ENCODE measurements at places on chromosomes 2 and 18.
A peak's percentile ranks its signal among the peaks of the same experiment; 100 is the strongest.

- H3K27ac ChIP-seq: no peak overlapping the region
- peaks cover 3% of the 10 kb centered on the region for H3K27me3 ChIP-seq
- no peak for DNase-seq
- no peak overlapping the region for H3K4me3 ChIP-seq
- H3K4me1 ChIP-seq: no peaks in the 10 kb centered on the region
Observed at GRCh38 chr18:8242151-8242696, 367.0 kb upstream of the RAB12 start.

DNA sequence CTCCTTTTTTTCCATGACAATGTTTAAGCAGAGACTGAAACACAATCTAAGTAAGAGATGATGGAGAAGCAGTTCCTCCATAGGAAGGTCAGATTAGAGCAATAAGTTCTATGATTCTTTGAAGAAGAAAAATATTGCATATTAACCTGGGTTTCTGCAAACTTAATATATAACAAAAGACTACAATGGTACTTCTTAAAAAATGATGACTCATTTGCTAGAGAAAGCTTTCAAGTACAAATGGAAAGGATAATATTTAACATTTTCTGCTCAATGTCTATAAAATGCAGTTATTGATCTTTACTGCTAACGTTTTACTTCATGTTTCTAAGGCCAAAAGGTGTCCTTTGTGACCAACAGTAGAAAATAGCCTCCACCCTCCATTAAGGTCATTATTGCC, 158.6 kb downstream of the DOCK10 start:
- H3K36me3 ChIP-seq: peaks cover 81% of the 10 kb centered on the region
- no peaks in the 10 kb centered on the region for H3K4me1 ChIP-seq
- no peaks in the 10 kb centered on the region for H3K27me3 ChIP-seq
- H3K27ac ChIP-seq: no peak overlapping the region
- H3K4me3 ChIP-seq: no peak overlapping the region

- no peaks in the 10 kb centered on the region for H3K27me3 ChIP-seq
- DNase-seq: peak; percentile 50
- H3K27ac ChIP-seq: peak overlapping the region; percentile 67
- H3K36me3 ChIP-seq: no peaks in the 10 kb centered on the region
- H3K4me3 ChIP-seq: peak overlapping the region; percentile 88
- H3K4me1 ChIP-seq: peaks cover 24% of the 10 kb centered on the region
Observed at GRCh38 chr2:202377207-202377761, 1.2 kb downstream of the BMPR2 start.

GRCh38 chr2:143909577-143910353, 610.2 kb downstream of the ZEB2 start:
- H3K4me1 ChIP-seq: no peaks in the 10 kb centered on the region
- DNase-seq: no peak
- H3K4me3 ChIP-seq: no peak overlapping the region
- no peaks in the 10 kb centered on the region for H3K27me3 ChIP-seq

- H3K27ac ChIP-seq: peak overlapping the region; percentile 90
- DNase-seq: peak; percentile 57
- H3K4me1 ChIP-seq: peaks cover 70% of the 10 kb centered on the region
- H3K4me3 ChIP-seq: no peak overlapping the region
- no peaks in the 10 kb centered on the region for H3K27me3 ChIP-seq
- H3K36me3 ChIP-seq: peaks cover 9% of the 10 kb centered on the region
Observed at GRCh38 chr2:43217228-43218154, 8.9 kb downstream of the ZFP36L2 start.

GRCh38 chr2:177783835-177784744, 288.5 kb downstream of the PDE11A start:
- H3K4me1 ChIP-seq: no peaks in the 10 kb centered on the region
- no peaks in the 10 kb centered on the region for H3K27me3 ChIP-seq
- H3K4me3 ChIP-seq: no peak overlapping the region
- no peak overlapping the region for H3K27ac ChIP-seq

DNA sequence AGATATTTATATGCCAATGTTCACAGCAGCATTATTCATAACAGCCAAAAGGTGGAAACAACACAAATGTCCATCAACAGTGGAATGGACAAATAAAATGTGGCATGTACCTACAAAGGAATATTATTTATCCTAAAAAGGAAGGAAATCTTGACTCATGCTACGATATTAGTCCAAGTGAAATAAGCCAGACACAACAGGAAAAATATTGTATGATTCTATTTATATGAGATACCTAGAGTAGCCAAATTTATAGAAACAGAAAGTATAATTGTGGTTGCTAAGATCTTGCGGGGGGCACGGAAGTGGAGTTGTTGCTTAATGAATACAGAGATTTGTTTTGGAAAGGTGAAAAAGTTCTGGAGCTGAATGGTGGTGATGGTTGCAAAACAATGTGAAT, 33.0 kb upstream of the CCDC150 start:
- no peaks in the 10 kb centered on the region for H3K4me1 ChIP-seq
- H3K27me3 ChIP-seq: no peaks in the 10 kb centered on the region
- no peaks in the 10 kb centered on the region for H3K36me3 ChIP-seq
- H3K27ac ChIP-seq: no peak overlapping the region
- no peak overlapping the region for H3K4me3 ChIP-seq

- no peaks in the 10 kb centered on the region for H3K27me3 ChIP-seq
- no peak overlapping the region for H3K27ac ChIP-seq
- H3K4me3 ChIP-seq: no peak overlapping the region
- no peaks in the 10 kb centered on the region for H3K36me3 ChIP-seq
- DNase-seq: no peak
Observed at GRCh38 chr18:49175071-49175470, 224.3 kb upstream of the SMAD7 start.

GRCh38 chr2:143258126-143258892, 129.1 kb downstream of the ARHGAP15 start:
- no peaks in the 10 kb centered on the region for H3K27me3 ChIP-seq
- peak; percentile 42 for DNase-seq

GRCh38 chr18:58102018-58102417, 58.0 kb downstream of the NEDD4L start:
- H3K4me3 ChIP-seq: no peak overlapping the region
- no peaks in the 10 kb centered on the region for H3K27me3 ChIP-seq
- no peaks in the 10 kb centered on the region for H3K36me3 ChIP-seq
- no peak overlapping the region for H3K27ac ChIP-seq
- DNase-seq: no peak
- no peaks in the 10 kb centered on the region for H3K4me1 ChIP-seq

GRCh38 chr18:12049978-12050811, 43.4 kb upstream of the ANKRD62 start:
- no peaks in the 10 kb centered on the region for H3K36me3 ChIP-seq
- H3K27me3 ChIP-seq: no peaks in the 10 kb centered on the region
- H3K4me1 ChIP-seq: peaks cover 36% of the 10 kb centered on the region
- peak overlapping the region; percentile 41 for H3K27ac ChIP-seq
- H3K4me3 ChIP-seq: no peak overlapping the region

DNA sequence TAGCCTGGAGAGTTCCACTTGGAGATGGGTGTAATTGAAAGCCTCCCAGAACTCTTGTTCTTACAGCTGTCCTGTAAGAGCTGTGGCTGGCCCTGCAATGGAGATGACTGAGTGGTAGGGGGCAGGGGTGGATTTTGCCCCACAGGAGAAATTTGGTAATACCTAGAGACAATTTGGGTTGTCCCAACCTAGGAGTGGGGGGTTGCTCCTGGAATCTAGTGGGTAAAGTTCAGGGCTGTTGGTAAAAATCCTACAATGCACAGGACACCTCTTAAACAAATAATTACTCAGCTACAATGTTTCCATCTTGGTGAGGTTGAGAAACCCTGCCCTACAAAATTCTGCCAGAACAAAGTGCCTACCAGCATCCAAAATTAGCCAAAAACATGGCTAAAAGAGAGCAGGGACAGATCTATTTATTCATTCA, 181.1 kb upstream of the SH3BP4 start:
- H3K4me3 ChIP-seq: no peak overlapping the region
- DNase-seq: no peak
- H3K4me1 ChIP-seq: no peaks in the 10 kb centered on the region
- no peak overlapping the region for H3K27ac ChIP-seq
- H3K36me3 ChIP-seq: no peaks in the 10 kb centered on the region

GRCh38 chr2:69143748-69144360, 130.9 kb downstream of the ANTXR1 start:
- no peak for DNase-seq
- no peaks in the 10 kb centered on the region for H3K36me3 ChIP-seq
- H3K27ac ChIP-seq: no peak overlapping the region
- no peak overlapping the region for H3K4me3 ChIP-seq
- H3K4me1 ChIP-seq: no peaks in the 10 kb centered on the region

- H3K27ac ChIP-seq: peak overlapping the region; percentile 94
- no peaks in the 10 kb centered on the region for H3K27me3 ChIP-seq
- peak overlapping the region; percentile 38 for H3K4me3 ChIP-seq
- H3K36me3 ChIP-seq: peaks cover 34% of the 10 kb centered on the region
Observed at GRCh38 chr2:46943881-46944798, 28.5 kb upstream of the MCFD2 start.

DNA sequence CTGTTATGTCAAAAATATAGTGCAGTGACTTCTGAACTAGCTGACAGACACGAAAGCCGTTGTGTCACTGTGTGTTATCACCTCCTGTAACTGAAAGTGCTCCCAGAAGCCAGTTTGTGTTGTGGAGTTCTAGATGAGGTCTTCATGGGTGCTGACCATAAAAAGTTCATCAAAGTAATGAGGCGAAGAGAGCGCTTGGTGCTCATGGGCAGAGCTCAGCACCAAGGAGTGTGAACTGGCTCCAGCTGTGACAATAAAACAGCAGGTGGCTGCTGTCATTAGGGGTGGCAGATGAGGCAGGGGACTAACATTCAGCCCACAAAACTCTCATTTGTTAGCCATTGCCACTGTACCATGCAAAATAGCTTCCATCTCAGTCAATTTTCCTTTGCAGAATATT, 151.1 kb downstream of the ZNF407 start:
- no peak overlapping the region for H3K27ac ChIP-seq
- no peak overlapping the region for H3K4me3 ChIP-seq
- DNase-seq: no peak
- H3K36me3 ChIP-seq: no peaks in the 10 kb centered on the region

DNA sequence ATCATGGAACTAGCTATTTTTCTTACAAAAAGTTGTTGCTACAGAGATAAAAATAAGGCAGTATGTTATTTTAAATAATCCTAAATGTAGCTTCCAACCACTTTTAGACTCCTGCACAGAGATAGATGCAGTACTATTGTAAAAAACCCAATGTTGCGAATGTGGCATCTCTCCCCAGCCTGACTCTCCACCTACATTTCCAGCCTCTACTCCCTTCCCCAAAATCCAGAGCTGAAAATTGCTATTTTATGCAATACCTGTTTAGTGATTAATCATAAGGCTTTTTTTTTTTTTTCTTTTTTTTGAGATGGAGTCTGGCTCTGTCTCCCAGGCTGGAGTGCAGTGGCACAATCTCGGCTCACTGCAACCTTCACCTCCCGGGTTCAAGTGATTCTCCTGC, 39.4 kb downstream of the SPRED2 start:
- no peaks in the 10 kb centered on the region for H3K27me3 ChIP-seq
- no peak overlapping the region for H3K27ac ChIP-seq
- no peak for DNase-seq
- H3K36me3 ChIP-seq: no peaks in the 10 kb centered on the region
- peaks cover 65% of the 10 kb centered on the region for H3K4me1 ChIP-seq
- no peak overlapping the region for H3K4me3 ChIP-seq

GRCh38 chr2:101130081-101130480, 21.1 kb downstream of the TBC1D8 start:
- H3K36me3 ChIP-seq: no peaks in the 10 kb centered on the region
- H3K27ac ChIP-seq: no peak overlapping the region
- peaks cover 4% of the 10 kb centered on the region for H3K4me1 ChIP-seq
- DNase-seq: no peak
- H3K27me3 ChIP-seq: no peaks in the 10 kb centered on the region

DNA sequence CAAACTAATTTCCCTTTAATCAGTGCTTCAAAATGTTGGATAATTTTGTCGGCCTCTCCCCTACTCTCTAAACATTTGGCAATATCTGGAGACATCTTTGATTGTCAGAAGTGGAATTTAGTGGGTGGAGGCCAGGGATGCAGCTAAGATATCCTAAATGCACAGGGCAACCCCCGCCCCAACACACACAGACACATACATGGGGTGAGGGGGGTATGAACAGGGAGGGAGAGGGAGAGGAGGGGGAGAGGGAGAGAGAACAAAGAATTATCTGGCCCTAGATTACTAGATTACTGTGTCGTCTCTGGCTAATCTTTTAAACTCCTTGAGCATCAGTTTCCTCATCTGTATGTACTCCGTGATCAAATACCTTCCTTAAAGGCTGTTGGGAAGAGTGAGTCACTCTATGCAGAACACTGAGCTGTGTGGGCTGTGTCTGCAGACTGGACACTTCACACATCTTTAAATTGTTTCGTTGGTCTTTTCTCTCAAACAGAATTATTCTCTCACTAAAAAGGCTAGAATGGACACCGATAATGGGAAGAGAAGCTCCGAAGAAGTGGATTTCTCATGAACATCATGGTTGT, 2.9 kb downstream of the RNF149 start:
- no peak overlapping the region for H3K27ac ChIP-seq
- DNase-seq: no peak
- no peaks in the 10 kb centered on the region for H3K27me3 ChIP-seq
- H3K4me3 ChIP-seq: peak overlapping the region; percentile 73
- peaks cover 6% of the 10 kb centered on the region for H3K36me3 ChIP-seq

- no peak overlapping the region for H3K4me3 ChIP-seq
- no peak for DNase-seq
- no peak overlapping the region for H3K27ac ChIP-seq
- H3K4me1 ChIP-seq: no peaks in the 10 kb centered on the region
- no peaks in the 10 kb centered on the region for H3K27me3 ChIP-seq
Observed at GRCh38 chr2:71148506-71149063, 18.2 kb downstream of the MPHOSPH10 start.

GRCh38 chr2:159266554-159266953, 19.9 kb downstream of the WDSUB1 start:
- no peak for DNase-seq
- peaks cover 4% of the 10 kb centered on the region for H3K36me3 ChIP-seq
- no peak overlapping the region for H3K27ac ChIP-seq
- H3K27me3 ChIP-seq: no peaks in the 10 kb centered on the region
- no peaks in the 10 kb centered on the region for H3K4me1 ChIP-seq
- no peak overlapping the region for H3K4me3 ChIP-seq

DNA sequence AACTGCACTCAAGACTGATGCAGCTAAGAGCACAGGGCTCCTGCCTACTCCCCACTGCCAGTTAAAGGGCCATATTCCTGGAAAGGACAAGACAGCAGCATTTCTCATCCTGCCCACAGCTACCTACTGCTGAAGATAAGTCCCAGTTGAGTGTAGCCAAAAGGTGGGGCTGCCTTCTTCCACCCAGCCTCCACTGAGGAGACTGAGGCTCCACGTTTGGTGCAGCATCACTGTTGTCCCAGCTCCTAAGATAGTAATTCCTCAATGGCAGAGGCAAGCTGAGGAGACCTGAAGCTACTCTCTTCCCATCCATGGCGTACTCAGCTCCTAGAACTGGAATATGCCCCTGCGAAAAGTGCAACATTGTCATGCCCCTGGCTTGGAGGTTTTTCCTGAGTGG, 149.7 kb downstream of the TRABD2A start:
- no peaks in the 10 kb centered on the region for H3K4me1 ChIP-seq
- H3K4me3 ChIP-seq: no peak overlapping the region
- no peak overlapping the region for H3K27ac ChIP-seq

- peaks cover 12% of the 10 kb centered on the region for H3K4me1 ChIP-seq
- peaks cover 5% of the 10 kb centered on the region for H3K36me3 ChIP-seq
- peak overlapping the region; percentile 94 for H3K4me3 ChIP-seq
- DNase-seq: peak; percentile 61
- H3K27ac ChIP-seq: peak overlapping the region; percentile 59
Observed at GRCh38 chr2:175180701-175181103, 808 bp downstream of the ATP5MC3 start.

Data from B cell (primary cell).